ENCODE measurements at places on chromosomes 6 and 20.

GRCh38 chr6:143332153-143332845 lies 118.2 kb downstream of the ADAT2 start:
- DNase-seq = no peak

DNA sequence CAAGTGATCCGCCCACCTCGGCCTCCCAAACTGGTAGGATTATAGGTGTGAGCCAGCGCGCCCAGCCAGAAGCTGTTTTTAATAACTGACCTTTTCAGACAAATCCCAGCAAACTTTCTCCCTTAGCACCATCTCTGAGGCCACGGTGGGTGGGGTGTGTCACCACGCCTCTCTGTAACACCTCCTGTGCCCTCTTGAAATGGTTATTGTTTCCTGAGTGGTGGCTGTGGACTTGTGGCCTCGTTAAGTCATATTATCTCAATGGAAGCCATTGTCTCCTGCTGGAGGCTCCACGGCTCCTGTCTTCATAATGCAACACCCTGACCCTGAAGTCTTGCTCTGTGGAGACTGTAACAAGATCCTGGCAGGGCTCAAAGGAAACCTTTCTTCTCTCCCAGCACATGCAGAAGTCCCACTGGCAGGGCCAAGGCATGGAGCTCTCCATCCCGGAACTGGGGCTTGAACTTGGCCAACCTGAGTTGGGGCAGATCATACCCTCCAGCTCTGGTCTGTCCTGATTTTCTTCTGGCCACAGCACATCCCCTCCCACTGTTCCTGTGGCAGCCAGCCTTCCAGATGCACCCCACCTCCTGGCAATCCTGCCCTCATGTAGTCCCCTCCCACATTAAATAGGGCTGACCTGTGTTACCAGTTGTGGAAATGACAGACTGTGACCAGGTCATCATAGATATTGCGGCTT lies 81.1 kb downstream of the SNX5 start:
- no peak for DNase-seq

GRCh38 chr20:63640086-63640485 lies 13.1 kb downstream of the STMN3 start:
- no peak for DNase-seq

DNA sequence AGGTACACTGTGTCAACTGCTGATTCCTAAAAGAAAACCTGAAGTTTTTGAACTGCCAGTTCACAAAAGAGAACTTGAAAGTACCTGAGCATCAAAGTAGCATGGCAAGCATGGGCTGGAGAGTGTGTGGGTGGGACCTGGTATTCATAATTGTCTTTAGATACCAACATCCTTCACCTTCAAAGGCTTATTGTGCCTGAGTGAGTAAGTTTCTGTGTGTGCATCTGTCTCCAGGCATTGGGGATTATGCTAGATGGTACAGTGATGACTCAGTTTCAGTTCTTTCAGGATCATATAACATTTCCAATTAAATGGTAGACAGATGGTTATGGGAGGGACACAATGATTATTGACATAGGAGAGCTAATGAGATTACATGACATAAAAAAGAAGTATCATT lies 238.5 kb downstream of the ZFAND3 start:
- DNase-seq = no peak

DNA sequence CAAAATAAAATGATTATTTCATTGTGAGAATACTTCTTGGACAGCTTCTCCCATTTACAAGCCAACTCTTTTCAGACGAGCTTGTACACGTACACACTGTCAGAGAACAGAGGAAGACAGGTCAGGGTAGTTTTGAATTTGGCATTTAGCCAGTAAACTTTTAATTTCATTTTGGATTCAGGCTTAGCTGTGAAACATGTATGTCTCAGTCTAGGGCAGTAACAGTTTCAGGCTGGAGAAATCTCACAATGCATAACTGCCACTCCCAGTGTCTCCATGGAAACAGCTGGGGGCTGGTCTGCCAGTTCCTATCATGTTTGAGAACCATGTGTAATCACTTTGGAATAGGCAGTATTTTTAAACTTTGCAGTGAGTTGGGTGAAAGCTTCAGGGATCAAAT lies 22.0 kb upstream of the QKI start:
- DNase-seq = no peak

- DNase-seq = no peak
These were observed 15.2 kb downstream of the TFEB start for GRCh38 chr6:41720262-41720620.

DNA sequence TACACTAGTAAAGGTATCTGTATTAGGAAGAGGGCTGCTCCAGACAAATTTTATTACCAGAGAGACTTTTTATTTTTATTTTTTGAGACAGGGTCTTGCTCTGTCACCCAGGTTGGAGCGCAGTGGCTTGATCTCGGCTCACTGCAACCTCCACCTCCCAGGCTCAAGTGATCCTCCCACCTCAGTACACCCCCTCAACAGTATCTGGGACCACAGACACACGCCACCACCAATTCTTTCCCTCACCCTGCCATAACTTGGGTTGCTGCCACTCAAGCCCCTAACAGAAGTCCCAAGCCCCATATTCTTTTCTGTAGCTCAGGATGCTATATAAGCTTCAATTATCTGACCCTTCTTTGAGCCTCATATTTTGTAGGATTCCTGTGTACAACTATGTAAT lies 6.9 kb downstream of the BCL2L1 start:
- DNase-seq = no peak

- DNase-seq = no peak
These were observed 4.9 kb upstream of the EDN3 start for GRCh38 chr20:59295531-59295930.

- DNase-seq = peak; percentile 81
These were observed 38.0 kb upstream of the TOP1 start for GRCh38 chr20:40990542-40991120.

GRCh38 chr6:157224178-157224950 lies 99.0 kb downstream of the TMEM242 start:
- DNase-seq = peak; percentile 72

- DNase-seq = no peak
These were observed 13.5 kb downstream of the PFDN4 start for GRCh38 chr20:54221353-54221752.

- DNase-seq = no peak
These were observed 792 bp upstream of the FUT9 start for GRCh38 chr6:96014846-96015517.

GRCh38 chr20:45098103-45098773 lies 2.7 kb downstream of the KCNS1 start:
- peak; percentile 43 for DNase-seq

DNA sequence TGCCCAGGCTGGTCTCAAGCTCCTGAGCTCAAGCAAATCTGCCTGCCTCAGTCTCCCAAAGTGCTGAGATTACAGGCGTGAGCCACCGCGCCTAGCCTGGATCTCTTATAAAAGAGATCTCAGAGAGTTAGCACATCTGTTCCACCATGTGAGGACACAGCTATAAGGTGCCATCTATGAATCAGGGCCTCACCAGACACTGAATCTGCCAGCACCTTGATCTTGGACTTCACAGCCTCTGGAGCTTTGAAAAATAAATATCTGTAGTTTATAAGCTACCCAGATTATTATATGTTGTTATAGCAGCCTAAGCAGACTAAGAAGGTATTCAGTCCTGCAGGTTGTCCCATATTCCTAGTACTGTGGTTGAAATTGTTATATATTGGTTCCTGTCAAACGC lies 33.2 kb upstream of the SHLD1 start:
- no peak for DNase-seq

GRCh38 chr20:12949429-12949980 lies 59.3 kb upstream of the SPTLC3 start:
- no peak for DNase-seq

- no peak for DNase-seq
These were observed 9.3 kb upstream of the RNGTT start for GRCh38 chr6:88972504-88973423.

- no peak for DNase-seq
These were observed 73.1 kb downstream of the TPBG start for GRCh38 chr6:82436740-82437139.

DNA sequence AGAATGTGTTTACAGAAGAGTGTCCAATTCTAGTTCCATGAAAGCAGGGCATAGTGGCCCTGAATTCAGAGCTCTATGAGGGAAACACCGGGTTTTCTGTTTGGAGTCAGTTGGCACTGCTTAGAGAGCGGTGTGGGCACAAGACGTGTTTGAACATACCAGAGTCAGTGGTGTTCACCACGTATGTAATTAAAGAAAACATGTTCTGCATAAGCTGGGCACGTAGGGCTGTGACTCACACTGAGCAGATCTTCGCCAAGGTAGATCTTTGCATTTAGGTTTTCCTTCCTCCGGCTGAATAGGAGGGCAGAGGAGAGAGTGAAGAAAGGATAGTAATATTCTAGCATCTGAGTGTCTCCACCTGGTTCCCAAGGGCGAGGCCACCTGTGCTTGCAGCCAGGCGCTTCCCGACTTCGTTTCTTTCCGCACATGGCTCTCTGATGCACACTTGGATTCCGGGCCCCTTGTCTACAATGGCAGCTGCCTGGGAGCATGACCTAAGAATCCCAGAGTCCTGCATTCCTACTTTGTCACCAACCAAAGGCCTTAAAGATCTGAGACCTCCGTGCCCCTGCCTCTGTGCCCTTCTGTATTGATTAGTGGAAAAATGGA lies 136.2 kb downstream of the ERMARD start:
- DNase-seq = no peak

DNA sequence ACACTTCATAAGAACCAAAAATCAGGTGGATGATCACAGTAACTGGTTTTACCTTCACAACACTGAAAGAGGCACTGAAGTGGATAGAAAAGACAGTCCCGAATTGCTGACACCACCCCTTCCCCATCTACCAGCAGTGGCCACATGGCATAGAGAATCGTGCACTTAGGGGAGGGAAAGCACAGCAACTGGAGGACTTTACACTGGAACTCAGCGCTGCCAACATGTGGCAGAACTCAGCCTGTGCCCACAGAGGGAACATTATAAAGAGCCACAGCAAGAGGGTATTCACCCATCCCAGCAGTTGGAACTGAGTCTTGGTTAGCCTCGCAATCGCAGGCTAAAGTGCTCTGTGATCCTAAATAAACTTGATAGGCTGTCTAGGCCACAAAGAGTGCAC lies 6.5 kb upstream of the KIAA1586 start:
- no peak for DNase-seq

DNA sequence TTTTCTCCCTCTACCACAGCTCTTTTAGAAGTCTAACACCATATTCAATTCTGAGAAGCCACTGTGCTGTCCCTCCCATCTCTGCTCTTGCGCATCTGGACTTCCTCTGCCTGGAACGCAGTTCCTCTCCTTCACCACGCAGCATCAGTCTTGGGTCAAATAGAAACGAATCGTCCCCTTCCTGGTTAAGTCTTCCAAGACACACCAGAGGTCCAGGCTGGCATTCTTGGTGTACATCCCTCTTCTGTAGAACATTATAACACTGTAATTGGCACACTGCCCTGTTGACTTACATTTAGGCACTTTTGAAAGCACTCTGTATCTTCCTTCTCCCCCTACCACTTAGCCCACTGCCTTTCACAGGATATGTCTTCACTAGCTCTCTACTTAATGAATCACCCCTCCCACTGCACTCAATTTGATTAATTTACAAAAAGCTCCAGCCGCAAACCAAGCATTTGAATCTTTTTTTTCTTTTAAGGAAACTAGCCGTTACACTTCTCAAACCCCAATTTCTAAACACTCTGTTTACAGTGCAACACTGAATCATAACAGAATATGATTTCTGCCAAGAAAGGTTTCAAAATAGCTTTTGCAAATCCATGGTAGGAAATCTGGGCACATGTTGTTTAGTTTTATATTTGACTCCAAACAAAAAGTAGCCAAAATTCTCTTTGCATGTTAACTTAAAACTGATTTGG lies 140.8 kb upstream of the CARMIL1 start:
- DNase-seq = peak; percentile 57

- DNase-seq = no peak
These were observed 122.3 kb downstream of the CEBPB start for GRCh38 chr20:50312682-50313521.

GRCh38 chr6:137705160-137706082 lies 161.6 kb upstream of the TNFAIP3 start:
- DNase-seq = peak; percentile 68

DNA sequence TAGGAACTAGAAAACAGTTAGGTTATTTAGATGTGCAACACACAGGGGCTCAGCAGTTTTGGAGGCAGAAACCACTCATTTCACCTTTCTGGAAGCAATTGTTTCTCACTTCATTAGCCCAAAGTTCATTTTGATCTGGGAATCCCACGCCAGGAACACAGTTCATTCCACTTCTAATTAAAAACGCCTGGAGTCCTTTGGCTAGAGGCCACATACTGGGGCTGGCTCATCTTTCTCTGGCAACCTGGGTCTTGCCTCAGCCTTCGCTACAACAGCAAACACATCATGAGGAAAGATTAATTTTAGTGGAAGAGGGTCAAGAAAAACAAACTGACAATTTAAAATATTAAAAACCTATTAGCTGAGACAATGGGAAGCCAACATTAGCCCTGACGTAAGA lies 69.7 kb downstream of the RFPL4B start:
- DNase-seq = no peak

- DNase-seq = no peak
These were observed 48.1 kb downstream of the ESF1 start for GRCh38 chr20:13736436-13737191.

GRCh38 chr20:21235484-21236445 lies 67.4 kb upstream of the XRN2 start:
- peak; percentile 47 for DNase-seq

GRCh38 chr20:62306414-62307187 lies 3.8 kb downstream of the ADRM1 start:
- no peak for DNase-seq

DNA sequence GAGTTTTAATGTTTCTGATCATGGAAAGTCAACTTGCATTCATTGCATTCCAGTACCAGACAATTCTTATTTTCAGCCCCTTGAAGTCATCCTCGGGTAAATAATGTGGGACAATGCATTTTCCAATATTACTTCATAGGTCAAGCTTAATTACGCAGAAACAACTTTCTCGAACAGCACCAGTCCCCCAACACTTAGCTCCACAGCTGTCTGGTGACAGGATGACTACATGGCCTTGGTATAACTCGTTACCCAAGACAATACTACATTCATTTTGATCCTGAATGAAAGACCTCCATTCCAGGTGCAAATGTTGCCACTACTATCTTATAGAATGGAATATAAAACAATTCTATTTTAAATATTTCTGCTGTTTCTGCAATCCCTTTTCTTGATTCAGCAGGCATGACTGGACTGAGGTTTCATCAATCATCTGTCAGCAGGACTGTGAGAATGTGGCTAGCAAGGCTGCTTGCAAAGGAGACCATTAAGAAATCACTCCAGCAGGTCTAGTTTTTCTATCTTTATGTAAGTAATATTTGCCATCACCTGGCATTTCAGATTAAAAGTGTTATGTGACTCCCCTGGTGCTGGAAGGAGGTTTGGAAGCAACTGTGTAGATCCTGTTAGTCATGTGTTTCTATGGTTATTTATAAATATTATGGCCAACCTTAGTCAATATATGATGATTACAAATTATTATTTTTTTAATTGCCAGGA lies 147.9 kb downstream of the HAO1 start:
- no peak for DNase-seq

Measured in germinal center (tissue), 1 donor.